ENCODE measurements at places on chromosomes 2 and 18.

- no peak for DNase-seq
Measured at GRCh38 chr2:217832115-217832514, 170.7 kb downstream of the TNS1 start.

DNA sequence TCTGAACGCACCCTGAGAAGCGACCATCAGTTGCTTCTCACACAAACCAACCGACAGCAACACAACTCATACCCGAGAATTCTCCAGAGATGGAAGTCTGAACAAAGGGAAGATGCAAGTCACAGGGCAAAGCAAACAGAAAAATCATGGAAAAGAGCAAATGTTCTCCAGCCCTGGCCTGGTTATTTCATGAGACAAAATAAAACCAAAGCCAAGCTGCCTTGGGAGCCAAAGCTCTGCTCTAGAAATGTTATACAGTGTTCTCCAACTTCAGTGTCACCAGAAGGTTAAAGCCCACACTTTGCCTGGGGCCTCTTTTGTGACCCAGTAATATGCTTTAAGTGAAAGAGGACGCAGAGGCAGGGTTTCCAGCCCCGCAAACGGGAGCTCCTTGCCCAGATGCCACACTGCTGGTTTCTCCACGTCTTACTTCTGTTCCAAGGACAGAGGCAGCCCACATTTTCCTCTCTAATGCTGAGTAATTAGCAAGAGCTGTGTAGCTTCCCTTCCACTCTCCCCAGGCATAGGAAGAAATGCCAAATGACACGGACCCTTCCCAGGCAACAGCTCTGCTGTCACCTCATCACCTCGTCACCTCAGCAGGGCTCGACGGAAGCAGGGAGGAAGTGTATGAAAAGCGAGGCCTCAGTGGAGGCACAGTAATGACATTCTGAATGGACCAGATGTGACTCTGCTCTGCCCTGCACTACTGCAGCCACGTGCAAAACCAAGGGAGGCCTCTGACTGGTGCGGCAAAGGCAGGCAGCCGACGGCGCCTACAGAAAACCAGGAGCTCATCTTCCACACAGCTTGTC, 64.7 kb downstream of the FBXO15 start:
- peak; percentile 2 for DNase-seq

DNA sequence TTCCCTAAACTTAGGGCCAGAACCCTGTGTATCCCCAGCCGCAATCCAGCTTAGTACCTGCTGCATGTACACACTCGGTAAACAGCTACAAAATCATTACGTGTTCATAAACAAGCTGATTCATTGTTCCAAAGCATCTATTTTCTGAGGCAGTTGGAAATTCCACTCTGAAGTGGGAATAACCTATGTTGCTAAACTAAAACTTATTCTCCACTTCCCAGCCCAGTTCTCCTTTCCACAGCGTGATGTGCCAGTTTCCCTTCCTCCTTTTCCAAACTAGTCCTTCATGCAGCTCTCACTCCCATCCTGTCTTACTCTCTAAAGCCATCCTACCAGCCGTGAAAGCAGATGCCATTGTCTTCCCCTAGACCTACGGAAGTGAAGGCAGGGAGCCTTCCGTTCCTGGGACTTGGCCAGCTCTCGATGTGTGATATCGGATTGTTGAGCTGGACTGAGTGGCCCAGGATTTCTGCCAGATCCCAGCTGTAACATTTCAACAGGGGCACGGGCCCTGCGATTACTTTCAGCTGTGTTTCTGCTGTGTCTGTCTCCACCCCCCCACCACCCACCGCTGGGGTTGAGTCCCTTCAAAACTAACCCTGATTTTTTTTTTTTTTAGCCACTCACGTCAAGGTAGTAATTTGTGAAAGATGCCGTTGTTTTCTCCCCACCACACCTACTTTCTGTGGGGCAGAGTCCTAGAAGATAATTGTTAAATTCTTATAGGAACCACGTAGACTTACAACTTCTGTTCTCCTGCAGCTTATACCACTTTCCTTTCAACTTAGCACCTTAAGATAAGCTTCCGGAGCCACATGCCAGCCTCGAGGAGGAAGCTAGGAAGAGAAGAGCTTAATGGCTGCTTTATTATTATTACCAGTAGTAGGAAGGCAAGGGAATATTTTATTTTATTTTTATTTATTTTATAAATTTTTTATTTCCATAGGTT, 100.9 kb downstream of the CRIM1 start:
- DNase-seq = peak; percentile 70

DNA sequence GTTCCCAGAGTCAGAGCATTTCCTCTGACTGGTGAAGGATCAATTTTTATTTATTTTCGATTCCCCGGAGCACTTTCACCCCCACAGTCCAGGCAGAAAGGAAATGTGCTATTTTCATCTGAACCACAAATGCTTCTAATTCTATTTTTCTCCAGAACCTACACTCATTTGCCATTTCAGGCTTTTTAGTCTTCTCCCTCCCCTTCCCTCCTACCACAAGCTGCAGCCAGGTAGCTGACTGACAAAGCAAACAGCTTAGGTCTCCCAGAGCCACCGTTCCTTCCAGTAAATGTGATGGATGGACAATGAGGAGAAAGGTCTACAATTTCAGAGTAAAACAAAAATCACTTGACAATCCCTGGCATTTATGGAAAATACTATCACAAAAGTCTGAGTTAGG, 76.9 kb downstream of the KLF7 start:
- DNase-seq = no peak

DNA sequence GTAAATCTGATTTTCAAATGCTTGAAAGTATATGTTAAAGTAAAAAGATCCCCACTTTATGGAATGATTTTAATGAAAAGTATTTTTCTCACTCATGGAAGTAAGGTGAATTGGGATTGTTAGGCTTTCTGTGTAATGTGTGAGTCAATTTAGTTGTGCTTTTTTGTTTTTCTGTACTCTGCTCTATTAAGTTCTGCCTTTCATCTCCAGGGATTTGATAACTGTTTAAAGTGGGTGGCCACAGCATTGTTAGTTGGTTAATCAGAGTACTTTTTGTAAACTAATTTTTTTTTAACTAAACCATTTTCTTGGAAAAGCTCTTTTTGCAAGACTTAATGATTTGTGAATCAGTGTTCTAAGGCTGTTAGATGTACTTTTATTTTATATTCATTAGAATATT, 76.8 kb downstream of the ABI2 start:
- DNase-seq = peak; percentile 60

DNA sequence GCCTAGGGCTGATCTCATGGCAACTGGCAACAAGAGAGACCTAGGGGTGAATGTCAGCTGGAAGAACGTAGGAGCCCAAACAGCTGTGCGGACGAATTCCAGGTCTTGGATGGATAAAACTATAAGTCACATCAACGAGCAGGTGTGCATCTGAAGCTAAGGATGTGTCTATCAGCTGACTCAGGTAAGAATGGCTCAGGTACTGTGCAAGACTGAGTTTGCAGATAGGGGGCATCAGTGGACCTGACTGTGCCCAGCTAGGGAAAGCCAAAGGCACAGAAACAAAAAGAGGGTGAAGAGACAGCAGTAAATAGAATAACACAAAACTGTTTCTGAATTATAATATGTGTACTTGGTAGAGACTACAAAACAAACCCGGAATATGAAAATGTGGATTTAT, 357.3 kb downstream of the ZEB2 start:
- no peak for DNase-seq

GRCh38 chr2:85468704-85469349, 50.3 kb downstream of the SH2D6 start:
- peak; percentile 65 for DNase-seq
